ENCODE measurements at places on chromosomes 5 and 9. TPM values are rescaled to one million over a fixed set of nuclear protein-coding genes. Genes with fewer than 3 reads are reported as not detected.
A peak's percentile ranks its signal among the peaks of the same experiment; 100 is the strongest.

DNA sequence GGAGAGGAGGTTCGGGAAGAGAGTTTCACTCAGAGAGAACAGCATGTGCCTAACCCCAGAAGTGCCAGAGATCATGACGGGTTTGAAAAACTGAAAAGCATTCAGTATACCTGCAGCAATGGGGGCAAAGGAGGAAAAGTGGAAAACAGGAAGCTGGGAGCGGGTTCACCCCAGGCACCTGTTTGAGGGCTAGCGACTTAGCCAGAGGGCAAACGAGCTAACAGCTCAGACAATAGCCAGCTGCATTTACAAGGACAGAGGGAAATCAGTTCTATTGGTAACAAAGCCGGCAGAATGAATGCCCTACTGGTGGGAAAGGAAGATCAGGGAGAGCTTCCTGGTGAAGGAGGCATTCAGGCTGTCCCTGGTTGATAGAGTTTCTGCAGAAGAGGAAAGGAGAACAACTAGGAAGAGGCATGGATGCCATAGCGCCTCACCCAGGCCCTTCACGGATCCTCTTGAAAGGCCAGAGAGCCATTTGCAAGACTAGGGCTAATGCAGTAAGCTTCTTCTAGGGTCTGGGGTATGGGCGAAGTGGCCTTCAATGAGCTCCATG lies 141.7 kb upstream of the ADRA1B start:
- DNase-seq: no peak

- no peak for DNase-seq
Measured at GRCh38 chr9:134056483-134057306, 11.1 kb downstream of the BRD3 start.

DNA sequence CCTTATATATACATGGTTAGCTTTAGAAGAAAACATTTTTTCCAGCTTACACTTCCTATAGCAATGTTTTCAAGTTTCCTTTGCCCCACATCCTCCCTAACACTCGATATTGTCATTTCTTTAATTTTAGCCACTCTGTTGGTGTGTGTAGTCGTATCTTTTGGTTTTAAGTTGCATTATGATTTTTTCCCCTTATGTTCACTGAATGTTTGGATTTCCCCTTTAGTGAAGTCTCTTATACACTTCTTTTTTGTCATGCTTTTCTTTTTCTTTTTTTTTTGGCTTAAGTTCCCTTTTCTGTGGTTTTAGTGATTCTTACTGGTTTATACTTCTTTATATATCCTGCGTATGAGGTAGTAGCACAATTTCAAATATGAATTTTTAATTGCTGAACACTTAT lies 58.8 kb downstream of the KDM4C start:
- no peak for DNase-seq

DNA sequence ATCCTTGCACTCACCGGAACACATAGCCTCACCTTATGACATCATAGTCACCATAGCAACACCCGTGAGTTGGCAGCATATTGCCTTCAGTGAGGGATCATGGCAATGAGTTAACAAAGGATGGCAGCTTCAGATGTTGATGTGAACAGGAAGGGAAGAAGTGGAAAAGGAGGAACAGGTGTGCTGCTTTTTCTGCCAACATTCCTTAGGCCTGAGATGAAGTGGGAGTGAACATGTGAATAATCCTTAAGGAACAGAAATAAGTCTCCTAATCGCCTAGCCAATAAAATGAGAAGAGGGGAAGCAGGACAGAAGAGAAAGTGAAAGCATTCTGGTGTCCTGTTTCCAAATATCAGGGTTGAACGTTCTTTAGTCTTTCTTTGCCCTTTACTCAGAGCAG lies 360.0 kb downstream of the BRINP1 start:
- no peak for DNase-seq

DNA sequence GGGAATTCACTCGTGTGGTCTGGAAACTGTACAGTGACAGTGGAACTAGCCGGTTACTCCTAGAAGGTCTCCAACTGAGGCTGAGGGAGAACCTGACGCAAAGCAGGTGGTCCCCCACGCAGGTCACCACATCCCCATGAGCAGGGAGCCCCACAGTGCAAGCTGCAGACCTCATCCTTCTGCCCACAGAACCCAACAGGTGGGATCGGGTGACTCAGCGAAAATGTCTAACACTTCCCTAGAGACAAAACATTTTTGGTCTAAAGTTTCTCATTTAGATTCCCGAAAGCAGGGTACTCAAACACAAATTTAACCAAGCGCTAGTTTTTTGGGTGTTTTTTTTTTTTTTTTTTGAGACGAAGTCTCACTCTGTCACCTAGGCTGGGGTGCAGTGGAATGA lies 62.4 kb upstream of the RETREG1 start:
- no peak for DNase-seq

- no peak for DNase-seq
Measured at GRCh38 chr5:72619251-72619650, 112.0 kb upstream of the ZNF366 start.

- DNase-seq: peak; percentile 62
Measured at GRCh38 chr5:167792514-167792913, 498.9 kb upstream of the WWC1 start.

DNA sequence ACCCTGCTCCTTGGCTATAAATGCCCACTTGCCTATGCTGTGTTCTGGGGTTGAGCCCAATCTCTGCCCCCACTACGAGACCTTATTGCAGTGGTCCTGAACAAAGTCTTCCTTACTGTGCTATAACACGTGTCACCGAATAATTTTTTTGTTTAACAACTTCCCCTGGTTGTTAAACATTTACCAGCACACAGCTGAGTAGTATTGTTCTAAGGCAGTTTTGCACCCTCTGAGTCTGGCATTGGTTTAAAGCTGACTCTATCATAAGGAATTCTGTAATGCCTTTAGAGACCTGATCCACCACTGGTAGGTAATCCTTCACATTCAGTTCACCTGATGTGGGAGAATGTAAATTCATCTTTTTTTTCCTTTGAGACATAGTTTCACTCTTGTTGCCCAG lies 25.6 kb upstream of the ANKRD31 start:
- no peak for DNase-seq

PCDH1 gene
- total RNA-seq: 0.45 TPM

TRIP13 gene
- total RNA-seq: 64.6 TPM

PRR16 gene
- total RNA-seq: not detected

BTNL9 gene
- total RNA-seq: not detected

F2RL1 gene
- total RNA-seq: 0.39 TPM

ADGRV1 gene
- total RNA-seq: 4.0 TPM

TRIM41 gene
- total RNA-seq: 24.6 TPM
